Naive thymus-derived CD4-positive, alpha-beta T cell (primary cell): ENCODE measurements at places on chromosomes 5 and 9.

DNA sequence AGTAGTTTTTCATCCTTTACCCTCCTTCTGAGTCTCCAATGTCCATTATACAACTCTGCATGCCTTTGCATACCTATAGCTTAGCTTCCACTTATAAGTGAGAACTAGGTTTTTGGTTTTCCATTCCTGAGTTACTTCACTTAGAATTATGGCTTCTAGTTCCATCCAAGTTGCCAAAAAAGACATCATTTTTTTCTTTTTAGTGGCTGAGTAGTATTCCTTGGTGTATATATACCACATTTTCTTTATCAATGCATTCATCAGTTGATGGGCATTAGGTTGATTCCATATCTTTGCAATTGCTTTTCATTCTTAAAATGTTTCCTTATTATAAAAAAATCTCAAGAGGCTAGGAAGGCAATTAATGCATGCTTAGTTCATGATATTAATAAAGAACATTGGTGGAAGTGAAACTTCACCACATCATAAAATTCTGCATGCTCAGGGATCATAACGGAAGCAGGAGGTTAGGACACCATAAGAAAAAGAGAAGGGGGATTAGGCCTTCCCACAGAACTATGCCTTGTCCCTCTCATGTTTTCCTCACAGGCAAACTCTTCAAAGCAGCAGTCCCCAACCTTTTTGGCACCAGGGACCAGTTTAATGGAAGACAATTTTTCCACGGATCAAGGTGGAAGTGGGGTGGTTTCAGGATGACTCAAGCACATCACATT, 105.2 kb downstream of the FRMD3 start:
- H3K36me3 ChIP-seq: no peaks in the 10 kb centered on the region
- no peaks in the 10 kb centered on the region for H3K27me3 ChIP-seq
- no peak overlapping the region for H3K27ac ChIP-seq
- DNase-seq: no peak
- H3K4me3 ChIP-seq: no peak overlapping the region
- H3K4me1 ChIP-seq: no peaks in the 10 kb centered on the region

- no peaks in the 10 kb centered on the region for H3K27me3 ChIP-seq
- no peak overlapping the region for H3K27ac ChIP-seq
- no peaks in the 10 kb centered on the region for H3K36me3 ChIP-seq
- H3K4me3 ChIP-seq: no peak overlapping the region
Observed at GRCh38 chr5:176995896-176996767, 10.4 kb downstream of the UIMC1 start.

GRCh38 chr9:131530546-131530919, 530 bp downstream of the UCK1 start:
- H3K36me3 ChIP-seq: peaks cover 6% of the 10 kb centered on the region
- no peak for DNase-seq
- peaks cover 25% of the 10 kb centered on the region for H3K4me1 ChIP-seq
- H3K4me3 ChIP-seq: peak overlapping the region; percentile 63
- H3K27me3 ChIP-seq: no peaks in the 10 kb centered on the region

DNA sequence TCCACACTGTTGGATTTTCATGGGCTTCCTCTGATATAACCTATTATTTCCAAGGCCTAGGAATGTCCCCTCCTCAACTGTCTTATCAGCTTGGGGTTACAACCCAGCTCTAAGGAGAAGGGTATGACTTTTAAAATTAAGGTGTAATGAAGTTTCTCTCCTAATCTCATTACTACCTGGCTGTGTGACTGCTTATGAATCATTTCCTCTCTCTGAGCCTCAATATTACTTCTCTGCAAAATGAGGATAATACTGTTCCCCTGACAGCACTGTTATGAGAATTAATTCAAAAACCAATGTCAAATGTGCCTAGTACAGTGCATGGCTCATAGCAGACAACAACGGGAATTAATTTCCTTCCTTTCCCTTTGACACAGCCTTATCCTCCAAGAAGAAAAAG, 118.9 kb downstream of the NR6A1 start:
- H3K27me3 ChIP-seq: no peaks in the 10 kb centered on the region
- H3K4me1 ChIP-seq: no peaks in the 10 kb centered on the region
- H3K27ac ChIP-seq: no peak overlapping the region
- no peaks in the 10 kb centered on the region for H3K36me3 ChIP-seq

DNA sequence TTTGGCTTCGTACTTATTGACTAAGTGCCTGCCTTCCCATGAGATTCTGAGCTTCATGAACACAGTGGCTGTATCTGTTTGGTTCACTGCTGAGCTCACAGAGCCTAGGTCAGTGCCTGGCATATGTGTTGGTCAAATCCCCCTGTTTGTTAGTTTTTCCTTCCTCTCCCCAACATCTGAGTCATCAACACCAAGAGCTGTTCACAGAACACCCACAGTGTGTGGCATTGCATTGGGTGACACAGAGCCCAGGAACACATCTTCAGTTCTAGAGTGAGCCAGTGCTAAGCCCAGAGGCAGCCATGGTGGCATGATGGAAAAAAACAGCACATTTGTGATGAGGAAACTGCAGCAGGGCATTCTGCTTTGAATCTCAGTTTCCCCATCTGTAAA, 294.6 kb downstream of the SEC61B start:
- H3K36me3 ChIP-seq: no peaks in the 10 kb centered on the region
- no peak overlapping the region for H3K27ac ChIP-seq
- H3K27me3 ChIP-seq: no peaks in the 10 kb centered on the region
- no peaks in the 10 kb centered on the region for H3K4me1 ChIP-seq
- DNase-seq: no peak
- H3K4me3 ChIP-seq: no peak overlapping the region

DNA sequence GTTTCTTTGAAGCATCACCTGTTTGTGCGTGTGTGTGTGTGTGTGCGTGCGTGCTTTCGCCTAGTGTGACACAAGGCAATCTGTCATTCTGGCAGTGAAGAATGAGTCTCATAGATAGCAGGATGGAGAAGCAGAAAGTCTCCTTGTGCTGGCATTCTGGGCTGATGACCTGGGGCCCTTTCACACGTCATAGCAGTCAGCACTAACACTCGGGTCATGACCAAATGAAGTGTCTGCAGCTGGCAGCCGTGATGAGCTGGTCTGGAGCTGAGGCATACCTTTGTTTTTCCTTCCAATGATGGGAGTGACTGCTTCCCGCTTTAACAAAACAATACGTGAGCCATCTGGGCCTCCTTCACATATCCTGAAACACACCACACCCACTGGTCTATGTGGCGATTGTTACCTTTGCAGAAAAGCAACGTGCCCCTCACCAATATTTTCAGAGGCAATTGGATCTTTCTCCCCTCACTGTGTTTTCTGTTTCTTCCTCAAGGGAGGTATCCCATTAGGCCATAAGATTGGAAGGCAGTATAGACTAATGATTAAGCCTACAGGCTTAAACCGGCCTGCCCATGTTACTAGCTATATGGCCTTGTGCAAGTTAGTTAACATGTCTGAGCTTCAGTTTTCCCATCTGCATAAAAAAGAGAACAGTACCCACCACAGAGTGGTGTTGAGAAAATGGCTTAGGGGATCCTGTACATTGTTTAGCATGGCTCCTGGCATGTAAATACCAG, 88.8 kb downstream of the SREK1 start:
- no peaks in the 10 kb centered on the region for H3K36me3 ChIP-seq
- H3K27me3 ChIP-seq: no peaks in the 10 kb centered on the region
- H3K4me3 ChIP-seq: no peak overlapping the region
- no peaks in the 10 kb centered on the region for H3K4me1 ChIP-seq

DNA sequence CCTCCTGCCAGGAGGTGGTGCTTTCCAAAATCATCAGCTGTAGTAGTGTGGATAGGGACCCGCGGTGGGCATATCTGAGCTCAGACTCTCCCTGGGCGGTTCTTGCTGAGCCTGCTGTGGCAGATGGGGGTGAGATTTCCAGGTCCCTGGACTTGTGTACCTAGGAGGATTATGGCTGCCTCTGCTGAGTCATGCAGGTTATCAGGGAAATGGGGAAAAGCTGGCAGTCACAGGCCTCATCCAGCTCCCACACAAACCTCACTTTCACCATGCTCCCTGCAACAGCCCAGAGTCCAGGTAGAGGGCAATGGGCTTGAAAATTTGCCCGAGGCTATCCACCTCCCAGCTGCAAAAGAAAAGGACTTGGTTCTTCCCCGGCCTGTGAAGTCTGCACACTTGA, 23.4 kb upstream of the MAMDC2 start:
- H3K27ac ChIP-seq: no peak overlapping the region
- DNase-seq: no peak
- H3K36me3 ChIP-seq: no peaks in the 10 kb centered on the region
- no peaks in the 10 kb centered on the region for H3K27me3 ChIP-seq
- no peak overlapping the region for H3K4me3 ChIP-seq

GRCh38 chr9:111857555-111858211, 38.9 kb upstream of the UGCG start:
- no peak for DNase-seq
- H3K4me1 ChIP-seq: no peaks in the 10 kb centered on the region
- H3K27me3 ChIP-seq: no peaks in the 10 kb centered on the region

DNA sequence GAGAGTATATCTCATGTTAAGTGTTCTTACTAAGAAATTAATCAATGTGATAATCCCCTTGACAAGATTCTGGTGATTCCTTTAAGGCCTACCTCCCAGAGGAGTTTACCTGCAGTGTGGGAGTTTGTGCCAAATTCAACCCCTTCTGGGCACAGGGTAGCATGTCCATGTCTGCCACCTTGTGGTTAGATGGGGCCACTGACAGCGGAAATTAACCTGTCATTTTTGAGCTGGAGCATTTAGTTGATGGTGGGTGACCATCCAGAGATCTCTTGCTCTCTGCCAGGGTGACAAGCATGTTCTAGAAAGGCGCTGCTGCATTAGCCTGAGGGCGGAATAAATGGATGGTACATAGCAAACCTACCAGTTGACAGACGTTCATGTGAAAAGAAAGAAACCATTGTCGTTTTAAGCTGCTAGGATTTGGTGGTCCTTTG, 132.2 kb downstream of the FBXO4 start:
- H3K27ac ChIP-seq: no peak overlapping the region
- peak; percentile 25 for DNase-seq
- H3K4me3 ChIP-seq: no peak overlapping the region
- no peaks in the 10 kb centered on the region for H3K36me3 ChIP-seq
- H3K4me1 ChIP-seq: no peaks in the 10 kb centered on the region

DNA sequence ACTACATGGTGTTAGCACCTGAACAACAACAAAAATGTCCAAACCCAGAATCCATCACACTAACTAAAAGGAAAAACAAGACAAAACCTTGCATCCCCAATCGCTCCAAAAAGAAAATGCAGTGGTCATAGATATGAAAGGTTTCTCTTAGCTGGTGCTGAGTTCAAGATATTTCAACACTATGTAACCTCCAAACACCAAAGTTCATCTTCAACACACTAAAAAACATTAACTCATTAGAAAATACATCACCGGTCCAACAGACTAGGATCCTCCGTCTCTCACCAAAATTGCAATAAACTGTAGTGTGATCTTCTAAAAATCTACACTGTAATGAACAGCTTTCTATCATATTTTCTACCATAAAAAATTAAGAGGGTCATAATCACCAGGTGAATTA, 60.8 kb downstream of the ECPAS start:
- H3K4me1 ChIP-seq: no peaks in the 10 kb centered on the region
- peaks cover 6% of the 10 kb centered on the region for H3K36me3 ChIP-seq
- DNase-seq: no peak
- no peak overlapping the region for H3K4me3 ChIP-seq
- H3K27me3 ChIP-seq: no peaks in the 10 kb centered on the region

- H3K27me3 ChIP-seq: no peaks in the 10 kb centered on the region
- H3K4me1 ChIP-seq: no peaks in the 10 kb centered on the region
- H3K36me3 ChIP-seq: no peaks in the 10 kb centered on the region
- no peak for DNase-seq
- H3K4me3 ChIP-seq: no peak overlapping the region
Observed at GRCh38 chr5:125180231-125180829, 433.9 kb upstream of the ZNF608 start.

DNA sequence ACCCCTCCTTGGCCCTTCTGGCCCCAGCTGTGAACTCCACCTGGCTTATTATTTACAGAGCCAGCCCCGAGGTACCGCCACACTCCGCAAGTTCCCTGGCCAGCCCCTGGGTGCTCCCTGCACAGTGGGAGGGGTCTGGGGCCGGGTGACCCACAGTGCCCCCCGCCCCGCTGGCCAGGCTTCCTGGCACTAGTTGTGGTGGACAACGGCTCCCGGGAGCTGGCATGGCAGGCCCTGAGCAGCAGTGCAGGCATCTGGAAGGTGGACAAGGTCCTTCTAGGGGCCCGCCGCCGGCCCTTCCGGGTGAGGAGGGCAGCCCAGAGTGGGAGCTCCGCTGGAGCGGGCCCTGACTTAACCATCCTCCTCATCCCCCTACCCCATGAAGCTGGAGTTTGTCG, 3.9 kb downstream of the MAMDC4 start:
- no peak overlapping the region for H3K4me3 ChIP-seq
- no peaks in the 10 kb centered on the region for H3K4me1 ChIP-seq
- no peak overlapping the region for H3K27ac ChIP-seq
- no peaks in the 10 kb centered on the region for H3K27me3 ChIP-seq
- no peaks in the 10 kb centered on the region for H3K36me3 ChIP-seq
- DNase-seq: no peak

DNA sequence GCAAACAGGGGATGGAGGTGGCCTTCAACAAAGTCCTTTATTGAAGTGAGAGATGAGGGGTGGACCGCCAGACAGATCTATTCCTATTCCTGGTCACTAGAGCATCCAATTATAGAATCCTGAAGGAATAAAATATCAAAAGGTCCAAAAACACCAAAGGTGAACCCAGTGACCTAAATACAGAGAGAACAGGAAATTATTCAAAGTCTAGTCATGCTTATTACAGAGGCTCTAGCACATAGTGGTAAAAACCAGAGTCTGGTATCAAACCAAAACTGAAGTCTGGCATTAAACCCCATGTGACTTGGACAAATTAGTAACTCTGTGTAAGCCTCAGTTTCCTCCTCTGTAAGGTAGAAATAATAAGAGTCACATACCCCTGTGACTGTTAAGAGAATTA, 100.5 kb upstream of the SNX2 start:
- no peak overlapping the region for H3K4me3 ChIP-seq
- H3K4me1 ChIP-seq: no peaks in the 10 kb centered on the region
- no peak overlapping the region for H3K27ac ChIP-seq
- no peaks in the 10 kb centered on the region for H3K36me3 ChIP-seq
- DNase-seq: no peak
- no peaks in the 10 kb centered on the region for H3K27me3 ChIP-seq

DNA sequence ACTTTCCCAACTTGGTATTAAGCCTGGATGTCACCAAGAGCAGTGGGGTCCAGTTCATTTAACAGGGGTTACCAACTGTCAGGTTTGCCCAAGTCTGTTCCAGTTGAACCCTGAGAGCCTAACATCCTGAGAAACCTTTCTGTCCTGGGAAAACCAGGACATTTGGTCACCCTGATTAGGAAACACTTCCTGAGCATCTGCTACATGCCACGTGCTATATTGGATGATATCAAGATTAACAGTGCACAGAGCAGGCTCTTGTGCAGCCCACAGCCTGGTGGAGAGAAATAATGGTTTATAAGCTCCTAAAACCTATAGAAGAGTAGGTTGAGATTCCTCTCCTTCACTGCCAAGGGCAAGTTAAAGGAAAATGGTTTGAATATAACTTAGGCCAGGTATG, 102.9 kb upstream of the RAD23B start:
- no peaks in the 10 kb centered on the region for H3K36me3 ChIP-seq
- no peaks in the 10 kb centered on the region for H3K27me3 ChIP-seq
- DNase-seq: no peak
- no peak overlapping the region for H3K27ac ChIP-seq
- H3K4me1 ChIP-seq: no peaks in the 10 kb centered on the region
